ENCODE measurements at places on chromosomes 3 and 15.

DNA sequence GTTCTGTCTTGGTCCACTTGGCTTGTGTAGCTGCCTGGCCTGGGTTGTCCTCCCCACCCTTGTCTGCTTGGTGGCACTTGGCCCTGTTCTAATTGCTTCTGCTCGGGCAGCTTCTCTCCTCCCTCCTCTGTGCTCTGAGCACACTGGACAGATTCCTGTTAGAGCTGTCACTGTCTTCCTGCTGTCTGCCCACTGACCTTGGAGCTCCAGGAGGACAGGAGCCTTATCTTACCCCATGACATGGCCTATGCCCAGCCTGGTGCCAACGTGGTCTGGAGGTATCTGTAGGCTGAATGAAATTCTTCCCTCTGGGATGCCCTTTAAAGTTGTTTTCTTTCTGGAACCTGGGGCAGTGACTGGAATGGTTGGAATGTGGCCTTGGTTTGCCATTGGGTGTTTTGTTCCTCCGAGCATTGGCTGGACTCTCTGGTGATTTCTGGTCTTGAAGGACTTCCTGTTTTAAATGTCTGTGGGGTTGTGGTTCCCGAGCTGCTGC lies 94.1 kb downstream of the FAM43A start:
- DNase-seq = no peak

DNA sequence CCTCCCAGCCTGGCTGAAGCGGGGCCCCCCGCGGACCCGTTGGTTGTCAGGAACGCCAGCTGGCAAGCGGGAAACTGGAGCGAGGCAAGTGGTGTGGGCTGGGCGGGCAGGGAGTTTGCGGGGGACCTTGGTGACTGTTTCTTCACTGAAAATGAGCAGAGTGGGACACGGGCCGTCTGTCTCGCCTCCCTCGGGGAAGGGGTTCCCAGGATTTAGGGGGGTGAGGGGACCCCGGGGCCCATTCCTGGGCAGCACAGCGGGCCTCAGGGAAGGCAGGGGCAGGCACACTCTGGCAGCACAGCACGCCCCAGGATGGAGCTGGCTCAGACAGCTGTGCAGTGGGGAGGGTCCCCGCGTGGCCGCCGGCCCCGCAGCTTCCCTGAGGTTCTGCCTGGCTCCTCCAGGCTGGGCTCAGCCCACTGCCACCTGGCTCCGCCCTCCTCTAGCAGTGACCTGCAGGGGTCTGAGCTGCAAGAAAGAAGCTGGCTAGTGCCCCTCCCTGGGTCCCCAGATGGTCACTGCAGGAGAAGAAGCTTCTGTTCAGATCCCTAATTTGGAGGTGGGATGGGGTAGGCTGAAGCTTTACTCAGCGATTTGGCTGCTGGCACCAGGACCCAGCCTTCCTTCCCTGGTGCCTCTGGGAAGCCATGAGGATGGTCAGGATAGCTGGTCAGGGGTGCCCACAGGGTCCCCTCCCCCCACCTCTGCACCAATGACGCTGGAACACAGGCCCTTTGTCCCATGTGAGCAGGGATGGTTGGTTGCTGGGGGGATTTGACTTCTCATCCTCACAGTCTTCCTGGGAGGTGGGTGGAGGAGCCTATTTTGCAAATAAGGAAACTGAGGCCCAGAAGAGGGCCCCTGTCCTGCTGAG lies 90.4 kb downstream of the TBC1D2B start:
- no peak for DNase-seq

- no peak for DNase-seq
Observed at GRCh38 chr3:184712248-184713039, 580 bp upstream of the MAGEF1 start.

- DNase-seq = no peak
Observed at GRCh38 chr3:111471831-111472230, 70.2 kb upstream of the CD96 start.

DNA sequence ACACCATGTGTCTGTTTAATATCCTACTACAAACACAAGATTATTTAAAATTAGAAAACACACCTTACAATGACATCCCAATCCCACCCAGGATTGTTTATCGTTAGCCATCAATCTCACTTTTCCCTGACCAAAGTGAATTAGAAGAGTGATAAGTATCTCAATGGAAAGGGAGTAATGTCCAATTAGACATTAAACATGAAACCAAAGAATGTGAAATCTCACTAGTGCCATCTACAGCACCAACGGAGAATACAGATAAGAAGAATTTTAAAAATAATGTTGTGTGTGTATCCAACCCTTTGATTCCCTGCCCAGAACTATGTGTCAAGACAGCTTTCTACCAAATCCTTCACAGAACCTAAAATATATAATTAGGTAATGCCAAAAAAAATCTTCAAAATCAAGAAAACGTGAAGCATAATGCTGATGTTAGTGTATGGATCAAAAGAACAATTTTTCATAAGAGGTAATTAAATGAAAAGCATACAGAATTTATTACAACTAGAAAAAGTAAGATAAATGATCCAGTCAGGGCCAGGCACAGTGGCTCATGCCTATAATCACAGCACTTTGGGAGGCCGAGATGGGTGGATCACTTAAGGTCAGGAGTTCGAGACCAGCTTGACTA lies 64.2 kb downstream of the SCAPER start:
- no peak for DNase-seq

DNA sequence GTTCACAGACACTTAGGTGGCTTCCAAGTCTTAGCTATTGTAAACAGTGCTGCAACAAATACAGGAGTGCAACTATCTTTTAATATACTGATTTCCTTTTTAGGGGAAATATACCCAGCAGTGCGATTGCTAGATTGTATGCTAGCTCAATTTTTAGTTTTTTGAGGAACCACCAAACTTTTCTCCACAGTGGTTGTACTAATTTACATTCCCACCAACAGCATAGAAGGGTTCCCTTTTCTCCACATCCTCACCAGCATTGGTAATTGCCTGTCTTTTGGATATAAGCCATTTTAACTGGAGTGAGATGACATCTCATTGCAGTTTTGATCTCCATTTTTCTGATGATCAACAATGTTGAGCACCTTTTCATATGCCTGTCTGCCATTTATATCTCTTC lies 58.9 kb downstream of the ZNF148 start:
- no peak for DNase-seq

DNA sequence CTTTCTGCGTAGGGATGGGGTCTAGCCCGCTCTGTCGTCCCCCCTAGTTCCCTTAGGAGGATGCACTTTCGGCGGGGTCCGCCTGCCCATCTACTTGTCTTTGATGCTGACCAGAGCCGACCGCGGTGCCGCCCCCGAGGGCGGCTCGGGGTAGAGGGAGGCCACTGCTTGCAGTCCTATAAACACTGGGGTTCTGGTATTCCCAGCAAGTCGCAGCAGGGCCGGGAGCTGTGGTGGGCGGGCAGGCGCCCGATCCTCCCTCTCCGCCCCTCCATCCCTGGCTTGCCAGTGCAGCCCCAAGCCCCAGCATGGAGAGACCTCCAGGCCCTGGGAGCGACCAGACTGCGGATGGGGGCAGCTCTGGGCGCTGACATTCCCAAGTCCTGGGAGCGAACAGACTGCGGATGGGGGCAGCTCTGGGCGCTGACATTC lies 830 bp downstream of the SEMA4B start:
- DNase-seq = no peak

DNA sequence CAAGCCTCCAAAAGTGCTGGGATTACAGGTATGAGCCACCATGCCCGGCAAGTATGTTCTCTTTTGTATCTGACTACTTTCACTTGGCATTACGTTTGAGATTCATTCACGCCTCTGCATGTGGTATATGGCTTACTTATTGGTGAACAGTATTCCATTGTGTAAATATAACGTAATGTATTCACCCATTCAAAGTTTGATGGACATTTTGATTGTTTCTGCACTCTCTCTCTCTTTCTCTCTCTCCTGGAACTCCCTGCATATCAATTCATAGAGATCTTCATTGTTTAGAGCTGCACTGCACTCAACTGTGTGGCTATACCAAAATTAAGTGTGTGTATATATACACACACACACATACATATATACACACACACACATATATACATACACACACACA lies 30.4 kb downstream of the SPPL2A start:
- DNase-seq = no peak

DNA sequence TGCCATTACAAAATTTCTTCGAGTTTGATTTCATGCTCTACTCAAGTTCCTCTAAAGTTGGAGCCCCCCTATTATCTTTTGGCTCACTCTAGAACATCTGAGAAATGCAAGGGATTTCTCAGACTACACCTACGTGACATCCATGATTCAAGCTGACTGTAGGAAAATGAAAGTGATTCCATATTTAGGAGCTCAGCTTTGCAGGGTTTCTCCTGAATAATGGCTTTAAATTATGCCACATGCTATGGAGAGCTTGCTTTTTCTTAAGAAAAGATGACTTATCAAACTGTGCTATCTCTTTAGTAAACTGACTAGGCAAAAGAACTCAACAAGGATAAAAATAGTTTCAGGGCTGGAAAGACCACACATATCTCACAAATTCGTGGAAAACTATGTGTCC lies 292.1 kb downstream of the LSAMP start:
- DNase-seq = no peak

DNA sequence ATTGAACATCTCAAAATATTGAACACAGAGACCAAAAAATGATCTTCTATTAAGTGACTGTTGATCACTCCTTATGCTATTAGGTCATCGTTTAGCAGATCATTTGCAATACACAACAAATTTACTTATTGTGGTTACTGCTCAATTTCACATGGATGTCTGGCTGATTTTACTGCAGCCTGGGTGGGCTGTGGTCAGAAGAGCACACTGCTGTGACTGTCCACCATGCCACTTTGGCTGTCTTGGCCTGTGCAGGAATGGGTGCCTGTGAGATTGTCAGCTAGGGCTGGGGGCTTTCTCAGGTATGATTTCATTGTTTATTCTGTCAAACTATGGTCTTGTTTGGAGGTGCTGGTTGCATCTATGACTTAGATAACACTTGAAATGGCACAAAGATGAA lies 80.1 kb upstream of the LRTM1 start:
- no peak for DNase-seq

DNA sequence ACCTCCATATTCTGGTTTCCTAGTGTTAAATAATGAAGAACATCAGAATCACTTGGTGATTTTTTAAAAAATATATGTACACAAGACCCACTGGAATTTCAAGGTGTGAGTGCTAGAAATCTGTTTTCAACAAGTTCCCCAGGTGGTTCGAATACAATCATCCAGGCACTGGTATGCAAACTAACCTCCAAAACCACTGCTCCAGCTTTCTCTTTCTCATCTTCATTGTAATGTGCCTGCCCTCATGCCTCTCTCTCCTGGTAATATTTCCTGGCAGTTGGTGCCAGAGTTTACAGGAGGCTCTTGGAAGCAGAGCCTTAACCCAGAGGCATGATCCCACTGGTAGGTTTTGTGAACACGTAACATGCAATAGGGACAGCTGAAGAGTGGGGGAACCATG lies 163.1 kb upstream of the MANF start:
- no peak for DNase-seq

DNA sequence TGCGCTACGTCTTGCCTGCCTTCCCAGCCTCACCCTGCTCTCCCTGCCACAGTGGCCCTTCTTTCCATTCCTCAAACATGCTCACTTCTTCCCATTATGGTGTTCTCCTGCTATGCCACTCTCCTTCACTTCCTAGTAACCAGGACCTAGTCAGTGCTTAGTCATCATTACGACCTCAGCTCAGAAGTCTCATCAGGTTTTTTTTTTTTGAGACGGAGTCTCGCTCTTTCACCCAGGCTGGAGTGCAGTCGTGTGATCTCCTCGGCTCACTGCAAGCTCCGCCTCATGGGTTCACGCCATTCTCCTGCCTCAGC lies 149.5 kb downstream of the GREM1 start:
- DNase-seq = no peak

DNA sequence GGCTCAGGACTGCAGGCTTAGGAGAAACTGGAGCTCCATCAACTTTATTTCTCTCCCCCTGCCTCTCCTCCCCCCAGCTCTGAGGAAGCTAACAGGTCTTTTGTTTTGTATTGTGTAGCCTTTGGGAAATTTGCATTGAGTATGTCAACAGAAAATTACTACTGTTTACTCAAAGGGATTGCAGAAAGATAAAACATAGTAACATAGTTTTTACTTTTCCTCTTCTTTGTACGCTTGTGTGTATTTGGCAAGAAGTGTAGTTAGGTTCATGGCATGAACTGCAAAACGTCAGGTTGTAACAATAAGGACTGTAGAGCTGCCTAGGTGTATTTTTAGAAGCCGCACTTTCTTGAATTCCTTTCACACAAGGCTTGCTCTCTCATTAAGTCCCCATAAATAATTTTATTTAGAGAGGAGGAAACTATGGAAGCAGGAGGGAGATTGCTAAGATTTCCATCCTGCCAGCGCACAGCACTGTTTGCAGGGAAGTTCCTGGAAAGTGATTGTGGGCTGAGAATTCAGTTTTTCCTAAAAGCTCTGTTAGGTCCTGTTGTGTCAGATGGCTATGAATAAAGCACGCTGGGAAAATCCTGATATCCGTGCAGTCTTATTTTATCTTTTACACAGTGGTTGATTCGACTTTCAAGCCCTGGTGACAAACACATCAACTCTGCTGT lies 21.1 kb upstream of the SATB1 start:
- no peak for DNase-seq

GRCh38 chr3:194375473-194376240 lies 6.1 kb upstream of the LRRC15 start:
- no peak for DNase-seq

DNA sequence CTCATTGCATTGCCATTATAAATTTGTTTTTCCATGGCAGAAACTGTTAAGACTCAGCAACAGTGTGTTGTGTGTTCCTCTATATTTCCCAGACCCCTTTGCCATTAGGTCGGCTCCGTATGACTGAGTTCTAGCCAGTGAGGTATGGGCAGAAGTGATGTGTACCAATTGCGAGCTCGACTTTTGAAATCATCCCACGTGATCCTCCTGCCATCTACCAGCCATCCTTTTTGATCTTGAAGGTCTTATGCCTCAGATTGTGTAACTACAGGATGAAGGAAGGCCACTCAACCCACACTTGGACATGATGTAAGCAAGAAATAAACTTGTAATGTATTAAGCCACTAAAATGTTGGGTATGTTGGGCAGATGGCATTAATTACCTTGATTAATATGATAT lies 562.3 kb downstream of the PDCD6IP start:
- DNase-seq = no peak

DNA sequence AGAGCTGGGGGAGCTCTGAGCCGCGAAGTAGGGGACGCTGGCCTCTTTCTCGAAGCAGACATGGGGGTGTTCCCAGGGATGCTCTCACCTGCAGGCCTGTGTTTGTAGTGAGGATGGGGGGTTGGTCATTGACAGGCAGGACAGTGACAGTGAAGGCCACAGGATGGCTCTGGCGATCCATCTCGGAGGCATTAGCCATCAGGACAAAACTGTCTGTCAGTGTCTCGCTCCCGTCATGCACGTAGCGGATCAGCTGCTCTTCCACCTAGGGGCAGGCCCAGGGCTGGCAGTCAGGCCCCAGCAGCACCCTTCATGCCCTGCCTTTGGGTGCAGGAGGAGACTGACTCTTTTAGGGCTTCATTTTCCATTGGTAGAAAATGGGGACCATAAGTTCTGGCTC lies 28.0 kb downstream of the CSPG4 start:
- DNase-seq = no peak

Measured in activated CD4-positive, alpha-beta T cell treated with anti-CD3 and anti-CD28 coated beads, Interleukin-2, amount 50 U/mL, for 4 hours (primary cell).